ENCODE measurements at places on chromosomes 3 and 15.

DNA sequence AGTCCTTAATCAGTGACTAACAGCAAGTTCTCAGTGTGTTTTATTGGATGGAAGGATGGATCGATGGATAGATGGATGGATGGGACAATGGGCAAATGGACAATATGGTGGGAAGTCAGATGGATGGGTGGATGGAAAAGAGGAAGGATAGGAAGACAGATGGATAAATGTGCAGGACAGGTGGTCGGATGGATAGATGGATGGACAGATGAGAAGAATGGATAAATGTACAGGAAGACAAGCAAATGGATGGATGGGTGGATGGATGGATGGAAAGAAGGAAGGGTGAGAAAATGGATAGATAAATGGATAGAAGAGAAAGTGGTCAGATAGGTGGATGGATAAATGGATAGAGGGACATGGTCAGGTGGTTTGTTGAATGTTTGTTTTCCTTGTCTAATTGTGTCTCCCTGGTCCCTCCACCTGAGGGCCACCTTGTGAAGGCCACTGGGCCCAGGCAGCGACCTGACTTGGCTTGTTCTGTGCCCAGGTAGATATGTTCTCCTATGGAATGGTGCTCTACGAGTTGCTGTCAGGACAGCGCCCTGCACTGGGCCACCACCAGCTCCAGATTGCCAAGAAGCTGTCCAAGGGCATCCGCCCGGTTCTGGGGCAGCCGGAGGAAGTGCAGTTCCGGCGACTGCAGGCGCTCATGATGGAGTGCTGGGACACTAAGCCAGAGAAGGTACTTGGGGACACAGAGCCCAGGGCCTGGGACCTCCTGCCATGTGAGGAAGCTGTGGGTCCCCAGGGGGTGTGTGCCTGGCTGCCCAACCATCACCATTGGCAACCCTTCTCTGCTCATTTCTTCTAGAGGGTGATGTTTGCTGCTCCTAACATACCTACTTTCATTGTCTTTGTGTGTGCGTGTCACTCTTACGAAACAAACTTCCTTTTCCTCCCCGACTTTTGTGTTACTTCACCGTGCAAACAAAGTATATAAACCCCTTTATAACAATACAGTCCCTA, 137.5 kb downstream of the LRRK1 start:
- DNase-seq: no peak

GRCh38 chr3:18717598-18717997, 292.5 kb upstream of the SATB1 start:
- no peak for DNase-seq

GRCh38 chr15:99477791-99478471, 87.9 kb upstream of the MEF2A start:
- DNase-seq: no peak

DNA sequence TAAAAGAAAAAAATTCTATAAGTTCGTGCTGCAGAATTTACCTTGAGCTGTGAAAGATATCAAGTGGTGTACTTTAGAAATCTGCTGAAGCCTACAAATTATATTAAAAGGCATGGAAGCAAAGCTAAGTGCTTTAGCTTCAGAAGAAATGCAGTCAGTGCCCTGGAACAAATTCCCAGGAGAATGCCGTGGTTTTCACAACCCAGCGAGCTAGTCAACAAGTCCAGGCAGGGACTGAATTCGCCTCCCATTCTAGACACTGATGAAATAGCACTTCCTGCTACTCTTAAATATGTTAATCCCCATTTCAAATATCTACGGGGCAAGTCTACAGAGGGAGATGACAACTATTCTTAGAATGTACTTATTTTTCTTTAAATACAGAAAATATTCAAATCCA, 326.4 kb upstream of the IGF1R start:
- no peak for DNase-seq

DNA sequence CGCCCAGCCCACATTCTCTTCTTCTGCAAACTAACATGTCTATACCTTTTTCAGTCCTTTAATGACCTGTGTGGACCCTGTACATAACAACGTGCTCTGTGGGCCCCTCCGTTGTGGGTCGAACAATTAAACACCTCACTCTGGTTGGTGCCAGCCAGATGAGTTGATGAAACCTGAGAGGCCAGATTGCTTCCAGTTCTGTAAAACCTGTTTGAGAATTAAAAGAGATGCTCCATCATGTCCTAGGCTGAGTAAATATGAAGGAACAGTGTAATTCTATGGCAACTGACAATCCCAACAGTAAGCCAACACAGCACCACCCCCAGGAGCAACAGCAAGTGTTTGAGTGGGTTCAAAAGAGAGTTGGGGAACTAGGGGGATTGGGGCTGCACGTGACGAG, 5.7 kb upstream of the THBS1 start:
- no peak for DNase-seq

DNA sequence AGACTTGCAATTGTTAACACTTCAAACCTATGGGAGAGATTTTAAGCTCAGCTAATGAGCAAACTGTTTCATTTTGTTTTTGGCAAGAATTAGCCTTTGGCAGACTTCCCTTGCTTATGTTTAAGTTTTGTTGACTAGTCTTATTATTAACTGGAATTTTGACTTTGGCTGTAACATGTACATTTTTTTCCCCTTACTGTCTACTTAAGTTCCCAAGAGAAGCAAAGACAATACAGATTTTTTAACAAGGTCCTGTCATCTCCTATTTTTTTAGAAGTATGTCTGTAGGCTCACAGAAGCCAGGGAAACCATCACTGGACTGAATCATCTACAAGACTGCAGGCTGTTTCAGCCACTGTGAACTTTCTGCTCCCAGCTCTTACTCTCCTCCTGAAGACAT, 74.3 kb downstream of the DGKG start:
- DNase-seq: peak; percentile 63

GRCh38 chr15:37034835-37035748, 65.3 kb downstream of the MEIS2 start:
- DNase-seq: no peak

DNA sequence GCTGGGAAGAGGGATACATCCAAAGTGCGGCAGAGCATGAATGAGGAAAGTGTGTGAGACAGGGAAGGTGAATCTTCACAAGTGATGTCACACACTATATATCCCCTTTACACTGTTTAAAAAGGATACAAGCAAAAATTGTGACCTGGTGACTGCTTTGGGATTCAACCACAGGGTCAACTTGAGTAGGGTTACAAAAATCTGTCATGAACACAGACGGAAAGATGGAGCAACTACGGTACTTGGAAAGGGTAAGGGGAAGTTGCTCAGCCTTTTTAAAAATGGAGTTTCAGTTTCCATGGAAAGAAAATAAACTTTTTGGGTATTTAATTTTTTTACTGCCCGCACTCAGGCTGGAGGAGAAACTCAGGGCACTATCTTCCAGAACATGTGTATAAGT, 60.3 kb downstream of the B3GNT5 start:
- no peak for DNase-seq

GRCh38 chr15:51380999-51381806, 39.7 kb downstream of the GLDN start:
- DNase-seq: peak; percentile 70

DNA sequence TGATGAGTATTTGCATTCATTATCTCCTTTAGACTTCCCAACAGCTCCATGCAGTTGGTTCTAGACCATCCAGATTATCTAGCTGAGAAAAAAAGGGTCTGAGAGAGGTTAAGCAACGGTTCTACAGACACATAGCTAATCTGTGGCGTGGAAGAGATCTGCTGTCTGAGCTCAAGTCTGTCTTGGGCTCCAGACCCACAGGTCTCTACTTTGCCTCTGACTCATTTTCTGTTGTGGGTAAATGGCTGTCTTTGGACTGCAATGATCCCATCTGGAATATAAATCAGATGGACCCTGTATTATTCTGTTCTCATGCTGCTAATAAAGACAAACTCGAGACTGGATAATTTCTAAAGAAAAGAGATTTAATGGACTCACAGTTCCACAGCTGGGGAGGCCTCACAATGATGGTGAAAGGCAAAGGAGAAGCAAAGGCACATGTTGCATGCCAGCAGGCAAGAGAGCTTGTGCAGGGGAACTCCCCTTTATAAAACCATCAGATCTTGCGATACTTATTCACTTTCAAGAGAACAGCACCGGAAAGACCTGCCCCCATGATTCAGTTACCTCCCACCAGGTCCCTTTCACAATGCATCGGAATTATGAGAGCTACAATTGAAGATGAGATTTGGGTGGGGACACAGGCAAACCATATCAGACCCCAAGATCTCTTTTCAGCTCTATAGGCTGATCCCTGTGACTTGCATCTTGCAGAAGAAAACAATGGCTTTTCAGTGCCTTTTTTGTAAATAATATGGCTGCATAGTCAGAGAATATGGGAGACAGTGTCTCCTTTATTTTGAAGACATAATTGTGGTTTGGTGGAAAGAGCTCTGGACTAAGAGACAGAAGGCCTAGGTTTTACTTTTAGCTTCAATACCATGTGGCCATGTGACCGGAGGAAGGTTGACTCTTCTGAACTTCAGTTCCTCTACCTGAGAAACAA, 24.7 kb downstream of the CEMIP start:
- no peak for DNase-seq

GRCh38 chr3:133408366-133408765, 8.5 kb downstream of the BFSP2 start:
- no peak for DNase-seq

DNA sequence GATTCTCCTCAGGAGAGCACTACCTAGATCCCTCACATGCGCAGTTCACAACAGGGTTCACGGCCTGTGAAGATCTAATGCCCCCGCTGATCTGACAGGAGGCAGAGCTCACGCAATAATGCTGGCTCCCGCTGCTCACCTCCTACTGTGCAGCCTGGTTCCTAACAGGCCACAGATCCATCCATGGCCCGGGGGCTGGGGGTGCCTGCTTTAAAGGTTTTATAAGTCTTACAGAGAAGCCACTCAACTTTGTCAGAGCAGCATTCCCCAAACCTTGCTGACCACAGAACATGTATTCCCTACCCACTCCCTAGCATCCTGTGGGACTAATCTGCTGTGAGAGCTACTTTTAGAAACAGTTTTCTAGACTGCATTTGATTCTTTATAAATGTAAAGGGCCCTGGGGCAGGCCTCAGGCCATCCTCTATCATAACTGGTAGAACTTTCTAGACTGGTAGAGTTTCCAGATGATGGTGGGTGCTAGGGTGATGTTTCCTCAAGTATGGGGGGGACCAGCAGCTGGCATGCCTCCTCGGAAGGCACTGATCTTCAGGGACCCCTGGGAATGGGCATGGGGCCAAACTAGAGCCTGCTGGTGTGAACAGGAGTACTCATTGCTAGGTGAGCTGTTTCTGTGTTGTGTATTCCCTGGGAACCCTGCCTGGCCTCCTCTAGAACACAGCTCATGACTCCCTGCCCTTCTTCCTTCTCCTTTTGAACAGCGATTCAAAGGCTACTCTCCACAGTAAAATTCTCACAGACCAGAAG, 25.7 kb upstream of the RAD18 start:
- DNase-seq: no peak

GRCh38 chr3:170467571-170468147, 49.0 kb downstream of the CLDN11 start:
- DNase-seq: no peak

GRCh38 chr15:61753018-61753710, 307.1 kb downstream of the VPS13C start:
- DNase-seq: no peak
